ENCODE measurements at places on chromosomes 16 and 17. TPM values are rescaled to one million over a fixed set of nuclear protein-coding genes. Genes with fewer than 3 reads are reported as not detected.

CYGB gene
- 24.0 TPM for total RNA-seq

CACNA1H gene
- total RNA-seq, result 2.6 TPM

PAQR4 gene
- 4.0 TPM for total RNA-seq

TLCD3B gene
- total RNA-seq, result not detected

SLC38A8 gene
- total RNA-seq, result not detected

NPIPA3 gene
- total RNA-seq, result 0.58 TPM

DOC2B gene
- under 0.01 TPM for total RNA-seq

CALB2 gene
- not detected for total RNA-seq

DCAKD gene
- 49.6 TPM for total RNA-seq

GAST gene
- not detected for total RNA-seq

KRT23 gene
- total RNA-seq, result not detected

ADAP2 gene
- not detected for total RNA-seq

GPATCH8 gene
- 9.1 TPM for total RNA-seq

TMEM114 gene
- not detected for total RNA-seq

HNF1B gene
- not detected for total RNA-seq

TUBG2 gene
- 17.1 TPM for total RNA-seq

KREMEN2 gene
- total RNA-seq, result 0.23 TPM

CDH8 gene
- not detected for total RNA-seq

ANKFN1 gene
- total RNA-seq, result not detected

CSH1 gene
- not detected for total RNA-seq

KRT28 gene
- not detected for total RNA-seq

KRTAP4-5 gene
- not detected for total RNA-seq

ARSG gene
- 0.35 TPM for total RNA-seq

TEFM gene
- total RNA-seq, result 10.4 TPM

MT4 gene
- not detected for total RNA-seq

G6PC1 gene
- not detected for total RNA-seq

TOX3 gene
- total RNA-seq, result not detected

AGRP gene
- not detected for total RNA-seq

TBC1D16 gene
- 79.6 TPM for total RNA-seq

DNASE1L2 gene
- total RNA-seq, result 0.26 TPM

NFAT5 gene
- total RNA-seq, result 9.5 TPM

CSH2 gene
- total RNA-seq, result not detected

WIPF2 gene
- 5.4 TPM for total RNA-seq

TP53TG3C gene
- not detected for total RNA-seq

OSGIN1 gene
- 3.1 TPM for total RNA-seq

CMTR2 gene
- total RNA-seq, result 24.7 TPM

RTN4RL1 gene
- 0.58 TPM for total RNA-seq

PSKH1 gene
- 15.5 TPM for total RNA-seq

CCL16 gene
- total RNA-seq, result not detected

CUEDC1 gene
- total RNA-seq, result 21.6 TPM

MMP2 gene
- 435 TPM for total RNA-seq

KRT40 gene
- total RNA-seq, result not detected

GPR142 gene
- total RNA-seq, result not detected

TGFB1I1 gene
- 62.1 TPM for total RNA-seq

ZNF646 gene
- 13.3 TPM for total RNA-seq

ZNF469 gene
- total RNA-seq, result 11.7 TPM

EXOC3L1 gene
- 0.12 TPM for total RNA-seq

LRRC37A gene
- total RNA-seq, result not detected

NDUFAF8 gene
- 51.9 TPM for total RNA-seq

RPRML gene
- not detected for total RNA-seq

ACE gene
- 22.8 TPM for total RNA-seq

KIAA0513 gene
- 4.2 TPM for total RNA-seq

TEX19 gene
- total RNA-seq, result not detected
